ENCODE measurements at places on chromosomes 3 and 15. TPM values are rescaled to one million over a fixed set of nuclear protein-coding genes. Genes with fewer than 3 reads are reported as not detected.

DNA sequence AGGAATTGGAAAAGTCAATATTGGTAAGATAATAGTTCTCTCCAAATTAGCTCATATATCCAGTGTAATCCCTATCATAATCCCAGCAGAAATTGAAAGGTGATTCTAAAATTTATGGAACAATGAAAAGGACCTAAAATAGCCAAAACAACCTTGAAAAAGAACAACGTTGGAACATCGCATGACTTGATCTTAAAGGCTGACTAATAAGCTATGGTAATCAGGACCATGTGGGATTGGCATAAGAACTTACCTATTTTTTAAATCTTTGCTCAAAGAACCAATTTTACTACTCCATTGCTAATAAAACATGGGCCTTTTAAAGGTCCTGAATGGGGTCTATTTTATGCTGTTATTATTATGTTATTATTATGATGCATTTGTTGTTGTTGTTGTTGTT lies 40.9 kb downstream of the B3GNT5 start:
- no peak overlapping the region for H3K4me3 ChIP-seq
- no peak for DNase-seq
- peaks cover 11% of the 10 kb centered on the region for H3K4me1 ChIP-seq
- H3K27ac ChIP-seq = no peak overlapping the region
- no peaks in the 10 kb centered on the region for H3K36me3 ChIP-seq

GRCh38 chr15:45123397-45123796 lies 6.3 kb downstream of the DUOXA1 start:
- no peak for DNase-seq
- H3K36me3 ChIP-seq = no peaks in the 10 kb centered on the region
- no peak overlapping the region for H3K27ac ChIP-seq
- peaks cover 8% of the 10 kb centered on the region for H3K27me3 ChIP-seq

DNA sequence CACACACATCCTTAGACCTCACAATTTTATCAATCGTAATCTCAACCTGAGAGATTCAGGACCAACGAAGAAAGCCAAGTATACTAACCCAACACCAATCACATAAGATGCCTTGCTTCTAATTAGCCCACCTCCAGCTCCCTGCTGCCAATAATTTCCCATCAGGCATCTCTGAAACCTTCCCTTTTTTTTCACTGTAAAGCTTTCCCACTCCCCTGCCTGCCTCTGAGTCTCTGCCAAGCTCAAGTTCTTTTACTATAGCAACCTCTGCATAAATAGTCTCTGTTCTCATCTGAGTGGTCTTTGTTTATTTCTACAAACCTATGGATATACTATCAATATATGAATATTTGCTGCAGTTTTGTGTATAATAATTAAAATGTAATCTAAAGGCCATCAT lies 86.5 kb downstream of the PIK3CB start:
- DNase-seq = no peak
- H3K36me3 ChIP-seq = no peaks in the 10 kb centered on the region
- H3K27me3 ChIP-seq = no peaks in the 10 kb centered on the region
- H3K4me1 ChIP-seq = no peaks in the 10 kb centered on the region
- no peak overlapping the region for H3K27ac ChIP-seq
- H3K4me3 ChIP-seq = no peak overlapping the region

DNA sequence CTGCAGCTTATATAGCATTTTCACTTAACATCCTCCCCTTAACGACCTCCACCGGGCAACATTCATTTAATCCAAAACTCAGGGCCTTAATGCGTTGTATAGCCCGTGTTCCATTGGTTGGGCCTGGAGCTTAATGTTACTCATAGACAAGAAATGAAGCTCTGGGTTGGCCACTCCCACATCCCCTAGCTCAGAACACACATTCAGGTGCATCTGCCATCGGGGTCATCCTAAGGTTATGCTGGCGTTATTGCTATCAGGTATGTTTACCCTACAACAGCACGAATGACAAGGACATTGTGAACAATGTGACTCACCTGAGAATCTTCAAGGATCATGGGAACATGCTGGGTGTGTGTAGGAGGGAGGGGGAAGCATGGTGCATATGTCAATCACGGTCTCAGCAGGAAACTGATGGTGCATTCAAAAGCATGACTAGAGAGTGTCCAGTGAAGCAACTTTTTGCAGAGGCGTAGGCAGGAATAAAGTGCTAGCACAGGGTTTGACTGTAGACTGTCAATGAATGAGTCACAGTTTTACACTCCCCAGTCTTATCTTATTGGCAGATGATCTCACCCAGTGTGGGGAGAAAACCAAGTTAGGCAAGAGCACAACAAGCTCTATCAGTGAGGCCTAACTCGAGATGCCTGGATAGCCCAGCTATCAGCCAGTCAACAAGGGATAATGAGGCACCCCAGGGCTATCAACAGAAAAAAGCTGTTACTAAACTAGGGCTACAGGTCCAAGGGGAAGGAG lies 402.1 kb upstream of the MCTP2 start:
- H3K4me1 ChIP-seq = peaks cover 26% of the 10 kb centered on the region
- no peaks in the 10 kb centered on the region for H3K36me3 ChIP-seq
- no peak overlapping the region for H3K4me3 ChIP-seq
- no peak overlapping the region for H3K27ac ChIP-seq

GRCh38 chr3:10974131-10974530 lies 18.4 kb upstream of the SLC6A1 start:
- H3K27me3 ChIP-seq = no peaks in the 10 kb centered on the region
- H3K4me3 ChIP-seq = no peak overlapping the region
- H3K27ac ChIP-seq = no peak overlapping the region
- H3K36me3 ChIP-seq = no peaks in the 10 kb centered on the region
- DNase-seq = no peak

DNA sequence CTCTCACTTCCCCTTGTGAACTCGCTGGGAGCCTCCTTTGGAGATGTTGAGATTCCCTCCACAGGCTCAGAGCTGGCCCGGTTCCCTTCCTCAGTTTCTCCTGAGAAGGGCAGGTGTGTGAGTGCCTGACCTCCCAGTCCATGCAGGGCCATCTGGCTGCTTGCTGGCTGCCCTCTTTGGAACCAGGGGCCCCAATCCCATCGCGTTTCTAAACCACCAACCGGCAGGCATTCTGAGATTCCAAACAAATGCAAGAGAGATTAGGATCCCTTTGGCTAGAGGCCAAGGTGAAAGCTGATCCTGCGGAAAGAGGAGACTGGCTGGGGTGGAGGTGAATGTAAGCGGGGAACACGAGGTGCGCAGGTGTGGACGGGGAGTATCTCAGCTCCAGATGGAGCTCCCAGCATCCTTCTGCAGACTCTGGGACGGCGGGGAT lies 2.9 kb upstream of the PRRT3 start:
- no peak for DNase-seq
- peaks cover 11% of the 10 kb centered on the region for H3K4me1 ChIP-seq
- H3K4me3 ChIP-seq = no peak overlapping the region
- H3K27ac ChIP-seq = peak overlapping the region; percentile 11
- H3K27me3 ChIP-seq = no peaks in the 10 kb centered on the region

GRCh38 chr3:106119614-106120082 lies 250.8 kb upstream of the CBLB start:
- no peak overlapping the region for H3K27ac ChIP-seq
- DNase-seq = no peak
- H3K4me3 ChIP-seq = no peak overlapping the region
- H3K36me3 ChIP-seq = no peaks in the 10 kb centered on the region

GRCh38 chr3:173001622-173002021 lies 139.4 kb downstream of the SPATA16 start:
- no peaks in the 10 kb centered on the region for H3K36me3 ChIP-seq
- no peak overlapping the region for H3K27ac ChIP-seq
- no peak for DNase-seq
- no peak overlapping the region for H3K4me3 ChIP-seq
- no peaks in the 10 kb centered on the region for H3K4me1 ChIP-seq
- no peaks in the 10 kb centered on the region for H3K27me3 ChIP-seq

DNA sequence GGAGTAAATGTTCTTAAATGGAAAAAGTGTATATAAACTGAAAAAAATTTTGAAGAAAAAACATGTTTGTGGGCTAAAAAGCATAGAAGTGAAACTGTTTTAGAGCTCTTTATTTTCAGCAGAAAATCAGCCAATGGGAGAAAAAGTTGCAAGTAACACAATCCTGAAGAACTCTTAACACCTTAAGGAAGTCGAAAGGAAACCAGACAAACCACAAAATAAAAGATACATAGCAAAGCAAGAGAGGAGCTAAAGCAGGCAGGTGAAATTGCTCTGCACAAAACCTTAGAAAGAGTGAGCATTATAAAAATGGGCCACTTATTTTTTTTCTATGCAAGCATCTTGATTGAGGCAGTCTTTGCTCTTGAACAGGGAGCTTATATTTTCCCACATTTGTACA lies 300.5 kb downstream of the RAP2B start:
- H3K4me3 ChIP-seq = no peak overlapping the region
- no peak for DNase-seq
- H3K27me3 ChIP-seq = no peaks in the 10 kb centered on the region
- H3K36me3 ChIP-seq = no peaks in the 10 kb centered on the region
- H3K27ac ChIP-seq = no peak overlapping the region

- peaks cover 15% of the 10 kb centered on the region for H3K4me1 ChIP-seq
- H3K4me3 ChIP-seq = no peak overlapping the region
- no peaks in the 10 kb centered on the region for H3K36me3 ChIP-seq
- H3K27me3 ChIP-seq = no peaks in the 10 kb centered on the region
Observed at GRCh38 chr15:101451266-101451799, 38.2 kb downstream of the PCSK6 start.

DNA sequence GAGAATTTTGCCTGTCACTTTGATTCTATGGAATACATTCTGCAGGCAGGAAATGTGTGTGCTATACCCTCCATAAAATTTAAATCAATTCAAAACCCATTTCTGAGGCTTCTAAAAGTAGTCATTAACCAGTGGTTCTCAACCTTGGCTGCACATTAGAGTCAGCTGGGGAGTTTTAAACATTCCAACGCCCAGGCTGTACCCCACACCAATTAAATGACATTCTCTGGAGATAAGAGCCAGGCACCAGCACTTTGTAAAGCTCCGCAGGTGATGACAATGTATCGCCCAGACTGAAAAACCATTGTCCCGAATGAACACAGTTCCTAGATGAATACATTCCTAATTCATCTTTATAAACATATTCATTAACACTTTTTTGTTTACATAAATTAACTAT lies 110.6 kb upstream of the MB21D2 start:
- no peak overlapping the region for H3K4me3 ChIP-seq
- H3K27me3 ChIP-seq = no peaks in the 10 kb centered on the region
- H3K36me3 ChIP-seq = no peaks in the 10 kb centered on the region

DNA sequence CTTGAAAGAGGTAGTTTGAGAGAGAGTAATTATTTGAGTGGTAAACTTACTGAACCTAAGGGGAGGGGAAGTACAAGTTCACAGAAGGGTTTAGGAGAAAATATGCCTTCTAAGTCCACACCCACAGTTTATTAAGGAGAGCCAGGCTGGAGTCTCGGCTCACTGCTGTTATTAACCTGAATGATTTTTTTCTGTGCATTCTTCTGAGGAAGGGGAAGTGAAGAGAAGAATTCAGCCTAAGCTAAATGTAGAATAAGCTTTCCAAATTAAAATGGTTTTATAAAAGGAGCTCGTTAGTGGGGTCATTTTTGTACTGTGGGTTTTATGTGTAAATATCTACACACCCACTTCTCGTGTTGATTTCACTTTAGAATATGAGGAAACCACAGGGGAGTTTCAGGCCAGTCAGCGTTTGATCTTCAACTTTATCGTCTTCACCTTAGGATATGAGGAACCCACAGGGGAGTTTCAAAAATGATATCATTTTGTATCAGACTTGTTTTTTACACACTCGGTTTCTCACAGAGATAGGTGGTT lies 1.5 kb downstream of the WHAMM start:
- peaks cover 17% of the 10 kb centered on the region for H3K36me3 ChIP-seq
- H3K4me3 ChIP-seq = peak overlapping the region; percentile 98
- H3K4me1 ChIP-seq = peaks cover 30% of the 10 kb centered on the region
- no peaks in the 10 kb centered on the region for H3K27me3 ChIP-seq
- DNase-seq = no peak
- peak overlapping the region; percentile 100 for H3K27ac ChIP-seq

GRCh38 chr3:146889626-146890025 lies 284.5 kb upstream of the PLSCR5 start:
- H3K27ac ChIP-seq = no peak overlapping the region
- no peak for DNase-seq
- no peak overlapping the region for H3K4me3 ChIP-seq
- no peaks in the 10 kb centered on the region for H3K4me1 ChIP-seq
- no peaks in the 10 kb centered on the region for H3K36me3 ChIP-seq

GRCh38 chr3:47580481-47580880 lies 1.8 kb upstream of the CSPG5 start:
- H3K27me3 ChIP-seq = peaks cover 5% of the 10 kb centered on the region
- H3K4me1 ChIP-seq = peaks cover 20% of the 10 kb centered on the region

- H3K27me3 ChIP-seq = no peaks in the 10 kb centered on the region
- DNase-seq = no peak
- H3K4me1 ChIP-seq = no peaks in the 10 kb centered on the region
Observed at GRCh38 chr3:147735616-147736015, 326.5 kb downstream of the ZIC1 start.

DNA sequence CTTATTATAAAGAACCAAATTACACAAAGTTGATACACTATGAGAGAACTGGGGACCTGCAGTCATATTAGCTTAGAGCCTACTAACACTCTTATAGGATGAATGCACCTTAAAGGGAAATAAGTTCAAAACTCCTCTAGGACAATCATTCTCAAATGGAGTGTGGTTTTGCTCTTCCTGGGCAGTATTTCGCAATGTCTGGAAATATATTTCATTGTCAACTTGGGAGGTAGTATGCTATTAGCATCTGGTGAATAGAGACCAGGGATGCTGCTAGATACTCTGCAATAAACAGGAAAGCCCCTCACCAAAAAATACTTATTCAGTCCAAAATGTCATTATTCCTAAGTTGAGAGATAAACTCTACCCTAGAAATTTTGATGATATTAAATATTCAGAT lies 451.4 kb upstream of the ARPP21 start:
- no peak overlapping the region for H3K4me3 ChIP-seq
- no peaks in the 10 kb centered on the region for H3K36me3 ChIP-seq
- no peak for DNase-seq
- H3K27me3 ChIP-seq = no peaks in the 10 kb centered on the region
- no peak overlapping the region for H3K27ac ChIP-seq

DNA sequence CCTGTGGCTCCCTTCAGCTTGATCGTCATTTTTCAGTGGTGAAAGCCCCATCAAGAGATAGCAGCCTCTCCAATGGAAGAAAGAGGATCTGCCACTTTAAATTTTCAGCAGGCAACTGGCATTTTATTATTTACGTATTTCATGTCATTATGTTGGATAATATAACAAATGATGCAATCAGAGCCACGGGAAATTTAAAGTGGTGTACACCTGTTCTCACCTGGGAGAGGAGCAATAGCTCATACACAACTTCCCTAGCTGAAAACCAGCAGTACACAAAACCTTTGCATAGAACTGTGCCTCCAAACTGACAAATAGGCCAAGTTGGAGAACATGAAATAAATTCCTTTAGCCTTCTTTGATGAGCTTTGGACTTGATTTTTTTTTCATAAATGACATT lies 136.9 kb downstream of the SATB1 start:
- no peaks in the 10 kb centered on the region for H3K4me1 ChIP-seq
- H3K27ac ChIP-seq = no peak overlapping the region
- no peak overlapping the region for H3K4me3 ChIP-seq
- H3K27me3 ChIP-seq = no peaks in the 10 kb centered on the region
- no peaks in the 10 kb centered on the region for H3K36me3 ChIP-seq

GRCh38 chr3:120983321-120983665 lies 75.3 kb downstream of the STXBP5L start:
- H3K27ac ChIP-seq = no peak overlapping the region
- no peaks in the 10 kb centered on the region for H3K27me3 ChIP-seq
- DNase-seq = no peak
- no peaks in the 10 kb centered on the region for H3K4me1 ChIP-seq

NUP210 gene
- total RNA-seq = 4.7 TPM

OR5K4 gene
- not detected for total RNA-seq

P2RY1 gene
- 1.7 TPM for total RNA-seq

LMOD3 gene
- total RNA-seq = 2.9 TPM

NEDD4 gene
- 19.2 TPM for total RNA-seq

TXNRD3 gene
- total RNA-seq = 23.7 TPM

SNURF gene
- 7.4 TPM for total RNA-seq

MOBP gene
- total RNA-seq = not detected

SEMA5B gene
- total RNA-seq = 0.26 TPM

SPINK8 gene
- not detected for total RNA-seq

ZMYND10 gene
- not detected for total RNA-seq

All from esophagus muscularis mucosa (tissue), 4 donors.